ENCODE measurements at places on chromosomes 3 and 15.

GRCh38 chr3:153614563-153614962 is 452.5 kb downstream of the RAP2B start:
- no peak for DNase-seq

- DNase-seq = no peak
These were observed 52.6 kb downstream of the CNTN3 start for GRCh38 chr3:74561881-74562280.

DNA sequence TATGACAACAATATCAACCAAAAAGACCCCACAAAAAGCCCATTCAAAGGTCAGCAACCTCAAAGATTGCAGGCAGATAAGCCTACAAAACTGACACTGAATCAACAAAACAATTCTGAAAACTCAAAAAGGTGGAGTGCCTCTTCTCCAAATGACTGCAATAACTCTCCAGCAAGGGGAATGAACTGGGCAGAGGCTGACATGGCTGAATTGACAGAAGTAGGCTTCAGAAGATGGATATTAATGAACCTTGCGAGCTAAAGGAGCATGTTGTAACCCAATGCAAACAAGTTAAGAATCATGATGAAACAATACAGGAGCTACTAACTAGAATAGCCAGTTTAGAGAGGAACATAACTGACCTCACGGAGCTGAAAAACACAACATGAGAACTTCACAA is 20.4 kb upstream of the SLC25A38 start:
- DNase-seq = no peak

GRCh38 chr3:66363148-66363547 is 137.7 kb downstream of the LRIG1 start:
- no peak for DNase-seq

GRCh38 chr3:45910892-45911291 is 24.5 kb downstream of the CCR9 start:
- no peak for DNase-seq
